ENCODE measurements at places on chromosomes 4 and X.

GRCh38 chr4:22187203-22187820 is 238.7 kb upstream of the KCNIP4 start:
- no peak for DNase-seq

GRCh38 chrX:25285598-25285997 is 269.8 kb upstream of the ARX start:
- no peak for DNase-seq

DNA sequence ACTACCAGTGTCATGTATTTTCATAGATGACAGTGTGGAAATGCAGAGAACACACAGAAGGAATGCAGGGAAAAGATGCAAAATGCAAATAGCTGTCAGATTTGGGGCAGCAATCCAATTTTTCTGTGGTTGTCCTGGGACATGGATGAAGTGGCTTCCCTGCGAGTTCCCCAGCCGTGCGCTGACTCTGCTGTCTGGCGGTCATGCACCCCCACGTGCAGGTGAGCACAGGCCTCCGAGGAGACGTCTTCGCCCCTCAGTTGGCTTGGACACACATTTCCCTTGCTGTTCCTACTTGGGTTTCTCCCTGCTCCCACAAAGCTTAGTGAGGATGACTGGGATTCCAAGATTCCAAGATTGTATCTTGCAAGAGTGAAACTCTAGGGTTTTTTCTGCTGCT is 24.4 kb downstream of the BLOC1S4 start:
- no peak for DNase-seq

GRCh38 chr4:169345316-169345721 is 74.6 kb upstream of the SH3RF1 start:
- peak; percentile 63 for DNase-seq

DNA sequence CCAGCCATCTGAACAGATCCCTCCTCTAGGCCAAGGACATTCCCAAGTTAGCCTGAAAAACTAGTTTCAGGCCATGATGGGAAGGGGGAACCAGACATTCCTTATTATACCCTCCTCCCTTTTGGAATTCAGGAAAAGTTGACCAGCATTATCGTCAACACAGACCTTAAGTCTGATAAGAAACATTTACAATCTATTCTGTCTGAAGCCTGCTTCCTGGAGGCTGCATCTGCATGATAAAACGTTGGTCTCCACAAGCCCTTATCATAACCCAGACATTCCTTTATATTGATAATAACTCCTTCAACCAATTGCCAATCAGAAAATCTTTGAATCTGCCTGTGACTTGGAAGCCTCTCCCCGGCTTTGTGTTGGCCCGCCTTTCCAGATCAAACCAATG is 44.3 kb downstream of the EFHC2 start:
- DNase-seq, result no peak

- no peak for DNase-seq
Measured at GRCh38 chr4:3291969-3292570, 751 bp upstream of the RGS12 start.

DNA sequence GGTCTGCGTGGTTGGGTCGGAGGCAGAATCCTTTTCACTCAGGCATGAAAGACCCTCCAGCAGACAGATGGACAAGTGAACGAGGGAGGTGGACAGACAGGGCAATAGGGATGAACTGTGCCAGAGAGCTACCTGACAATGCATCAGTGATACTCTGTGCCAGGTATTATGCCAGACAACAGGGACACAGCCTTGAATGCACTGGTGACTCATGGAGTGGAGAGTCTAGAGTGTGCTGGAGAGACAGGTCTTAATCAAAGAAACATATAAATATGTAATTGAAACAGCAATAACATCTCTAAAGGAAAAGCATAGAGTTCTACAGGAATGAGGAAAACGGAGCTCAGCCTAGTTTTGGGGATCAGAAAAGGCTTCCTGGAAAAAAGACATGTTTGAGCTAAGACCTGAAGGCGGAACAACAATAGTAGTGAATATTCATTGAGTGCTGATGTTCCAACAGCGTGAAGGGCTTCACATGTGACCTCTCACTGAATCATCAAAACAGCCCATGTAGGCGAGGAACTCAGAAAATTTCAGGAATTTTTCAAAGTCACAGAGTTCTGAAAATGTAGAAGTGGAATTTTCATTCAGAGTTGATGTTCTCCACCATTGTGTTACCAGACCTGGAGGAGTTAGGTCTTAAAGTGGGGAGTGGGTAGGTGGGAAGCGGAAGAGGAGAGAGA is 20.0 kb upstream of the FGFBP2 start:
- no peak for DNase-seq

- peak; percentile 22 for DNase-seq
Measured at GRCh38 chrX:22196149-22196548, 76.6 kb upstream of the CBLL2 start.
